ENCODE measurements at places on chromosomes 4 and X.

GRCh38 chr4:186190581-186191199, 677 bp upstream of the CYP4V2 start:
- no peak for DNase-seq

- no peak for DNase-seq
Observed at GRCh38 chr4:158837527-158838141, 68.8 kb downstream of the FNIP2 start.

- DNase-seq = no peak
Observed at GRCh38 chr4:19401301-19402080, 850.2 kb upstream of the SLIT2 start.

GRCh38 chrX:8887004-8887403, 85.8 kb upstream of the FAM9A start:
- DNase-seq = no peak

- DNase-seq = no peak
Observed at GRCh38 chrX:147981038-147981752, at the start of gene FMR1NB. FMR1NB (plus strand) TSS chrX:147981337; CDS start chrX:147981403, 66 bp downstream.

DNA sequence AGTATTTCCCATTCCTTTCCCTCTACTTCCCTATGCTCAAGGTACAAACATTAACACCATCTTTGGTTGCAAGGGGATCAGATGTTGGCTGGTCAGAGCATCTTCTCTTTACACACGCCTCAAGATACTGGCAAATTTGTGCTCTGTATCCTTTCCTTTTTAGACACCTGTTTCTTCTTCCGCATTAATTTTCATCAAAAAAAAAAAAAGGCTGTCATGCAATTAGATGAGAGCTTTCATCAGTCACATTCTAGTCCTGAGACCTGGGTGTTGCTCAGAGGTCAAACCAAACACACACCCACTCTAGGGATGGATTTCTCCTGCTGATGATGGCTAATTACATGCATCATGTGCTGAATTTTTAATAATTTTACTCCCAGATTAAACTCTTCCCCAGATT, 2.0 kb downstream of the RELL1 start:
- no peak for DNase-seq

- DNase-seq = no peak
Observed at GRCh38 chrX:136138939-136139338, 8.4 kb upstream of the FHL1 start.

DNA sequence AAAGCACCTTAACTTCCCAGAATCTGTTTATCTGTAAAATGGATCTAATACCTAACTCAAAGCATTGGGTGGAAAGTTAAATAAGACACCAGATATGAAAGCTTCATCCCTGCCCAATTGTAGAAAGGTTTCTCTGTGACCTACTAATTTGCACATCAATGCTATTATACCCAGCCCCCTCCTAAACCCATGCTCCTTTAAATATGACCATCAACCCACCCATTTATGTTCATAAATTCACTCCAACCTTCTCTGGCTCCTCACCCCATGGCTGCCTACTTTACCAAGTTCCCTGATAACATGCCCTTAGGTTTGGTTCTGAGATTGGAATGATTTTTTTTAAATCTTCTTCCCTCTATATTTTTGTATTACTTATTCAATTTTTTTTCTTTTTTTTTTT, 1.9 kb downstream of the LYAR start:
- no peak for DNase-seq

DNA sequence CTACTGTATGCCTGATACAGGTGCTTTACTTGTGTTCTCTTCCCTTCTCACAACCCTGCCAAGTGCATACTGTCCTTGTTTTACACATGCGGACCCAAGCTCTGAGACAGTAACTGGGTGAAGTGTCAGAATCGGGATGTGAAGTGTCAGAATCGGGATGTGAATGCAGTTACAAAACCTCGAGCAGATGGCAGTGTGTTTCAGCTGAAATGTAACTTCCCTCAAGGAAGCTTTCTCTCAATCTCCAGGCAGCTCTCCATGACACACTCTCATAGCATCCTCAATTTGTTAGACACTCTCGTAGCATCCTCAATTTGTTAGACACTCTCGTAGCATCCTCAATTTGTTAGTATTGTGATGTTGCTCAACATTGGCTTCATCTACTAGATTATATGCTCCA, 1.1 kb upstream of the HPSE start:
- DNase-seq = no peak

GRCh38 chr4:48372272-48372671, 30.9 kb downstream of the SLAIN2 start:
- no peak for DNase-seq

GRCh38 chr4:4855301-4856070, 4.0 kb upstream of the MSX1 start:
- no peak for DNase-seq

GRCh38 chr4:80199004-80199560, 1.8 kb downstream of the PRDM8 start:
- DNase-seq = no peak

- DNase-seq = no peak
Observed at GRCh38 chrX:109049903-109050302, 313.5 kb upstream of the IRS4 start.

- no peak for DNase-seq
Observed at GRCh38 chr4:2341261-2341841, 77.1 kb downstream of the ZFYVE28 start.

- no peak for DNase-seq
Observed at GRCh38 chr4:118171381-118171780, 137.1 kb downstream of the NDST3 start.
